ENCODE measurements at places on chromosomes 7 and 10.

GRCh38 chr7:85104432-85105205 lies 82.2 kb downstream of the SEMA3D start:
- DNase-seq, result peak; percentile 31

- peak; percentile 85 for DNase-seq
Measured at GRCh38 chr7:191981-192649, at the start of gene FAM20C. Gene FAM20C, plus strand, starts transcription at chr7:192571. Its CDS starts 629 bp downstream, at chr7:193200.

- no peak for DNase-seq
Measured at GRCh38 chr7:134907639-134908038, 78.7 kb upstream of the AGBL3 start.

- no peak for DNase-seq
Measured at GRCh38 chr10:3173171-3173878, 743 bp upstream of the PITRM1 start.

DNA sequence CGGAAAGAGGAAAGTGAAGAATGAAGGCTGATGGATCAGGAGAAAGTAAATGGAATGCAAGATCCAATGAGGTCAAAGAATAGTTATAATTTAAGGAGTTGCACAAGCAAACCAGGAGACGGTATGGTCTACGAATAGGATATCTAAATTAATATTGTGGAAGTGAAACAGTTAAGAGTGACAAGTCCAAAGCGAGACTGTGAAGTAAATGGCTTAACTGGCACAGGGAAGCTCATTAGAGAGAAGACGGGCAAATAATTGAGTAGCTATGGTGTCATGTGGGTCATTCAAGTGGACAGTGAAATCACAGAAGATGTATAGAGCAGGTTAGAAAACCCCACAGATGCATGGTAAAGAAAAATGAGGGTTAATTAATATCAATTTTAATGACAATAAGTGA lies 3.2 kb downstream of the CYP51A1 start:
- DNase-seq, result no peak

- peak; percentile 89 for DNase-seq
Measured at GRCh38 chr7:75856536-75856935, 22.3 kb upstream of the RHBDD2 start.

- no peak for DNase-seq
Measured at GRCh38 chr7:93146472-93147141, 1.6 kb downstream of the SAMD9L start.

GRCh38 chr10:60031664-60032063 lies 125.3 kb upstream of the CCDC6 start:
- peak; percentile 84 for DNase-seq

GRCh38 chr10:44180321-44181168 lies 204.4 kb downstream of the CXCL12 start:
- DNase-seq, result no peak

- no peak for DNase-seq
Measured at GRCh38 chr7:124649397-124650014, 116.1 kb downstream of the GPR37 start.

DNA sequence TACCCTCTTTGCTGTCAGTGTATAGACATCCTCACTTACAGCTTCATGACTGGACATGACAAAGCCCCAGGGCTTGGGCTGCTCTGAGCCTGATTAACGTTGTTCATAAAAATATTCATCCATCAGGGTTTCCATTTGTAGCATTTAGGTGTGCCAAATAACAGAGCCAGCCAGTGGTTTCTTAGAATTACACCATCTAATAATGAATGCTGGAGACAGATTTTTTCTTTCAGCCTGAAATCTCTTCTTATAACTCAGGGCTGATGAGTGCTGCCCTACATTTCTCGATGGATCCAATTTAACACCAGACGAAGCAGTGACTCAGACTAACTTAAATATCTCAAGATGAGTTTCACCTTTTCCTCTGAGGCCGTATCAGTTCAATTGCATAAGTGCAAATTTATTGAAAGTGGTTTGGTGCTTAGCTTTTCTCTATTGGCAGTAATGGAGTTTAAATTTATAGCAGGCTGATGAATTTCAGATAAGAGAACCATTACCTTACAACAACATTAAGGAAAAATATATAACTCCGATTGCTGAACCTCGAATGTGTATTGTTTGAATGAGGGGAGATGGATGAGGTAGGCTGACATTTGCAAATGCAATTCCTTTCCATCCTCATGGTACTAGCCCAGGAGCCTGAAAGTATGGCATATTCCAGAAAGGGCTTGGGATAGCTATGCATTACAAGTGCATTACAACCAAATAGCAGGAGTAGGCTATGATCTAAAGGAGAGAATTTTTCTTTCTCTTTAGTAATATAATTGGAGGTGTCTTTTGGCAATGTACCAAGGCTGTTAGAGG lies 900.6 kb downstream of the KCNMA1 start:
- no peak for DNase-seq

GRCh38 chr7:81944058-81944457 lies 174.2 kb upstream of the HGF start:
- no peak for DNase-seq

DNA sequence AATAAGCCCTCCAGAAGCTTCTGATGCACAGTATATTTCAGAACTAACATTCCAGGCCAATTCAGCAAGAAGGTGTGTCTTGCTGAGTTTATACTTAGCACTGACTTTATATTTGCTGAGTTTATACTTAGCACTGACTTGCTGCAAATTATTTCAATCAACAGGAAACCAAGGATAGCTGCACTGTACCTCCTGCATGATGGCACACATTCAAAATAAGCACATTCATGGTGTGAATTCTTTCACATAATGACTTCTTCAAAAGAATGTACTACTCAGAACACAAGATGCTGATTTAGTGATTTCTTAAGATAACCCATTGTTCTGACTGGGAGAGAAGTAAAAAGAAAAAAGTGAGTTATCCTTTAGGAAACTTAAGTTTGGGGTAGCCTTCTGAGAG lies 52.0 kb downstream of the JAZF1 start:
- no peak for DNase-seq

- no peak for DNase-seq
Measured at GRCh38 chr7:8371742-8372141, 61.7 kb upstream of the NXPH1 start.

- DNase-seq, result no peak
Measured at GRCh38 chr10:97291357-97292096, 910 bp downstream of the ARHGAP19 start.

DNA sequence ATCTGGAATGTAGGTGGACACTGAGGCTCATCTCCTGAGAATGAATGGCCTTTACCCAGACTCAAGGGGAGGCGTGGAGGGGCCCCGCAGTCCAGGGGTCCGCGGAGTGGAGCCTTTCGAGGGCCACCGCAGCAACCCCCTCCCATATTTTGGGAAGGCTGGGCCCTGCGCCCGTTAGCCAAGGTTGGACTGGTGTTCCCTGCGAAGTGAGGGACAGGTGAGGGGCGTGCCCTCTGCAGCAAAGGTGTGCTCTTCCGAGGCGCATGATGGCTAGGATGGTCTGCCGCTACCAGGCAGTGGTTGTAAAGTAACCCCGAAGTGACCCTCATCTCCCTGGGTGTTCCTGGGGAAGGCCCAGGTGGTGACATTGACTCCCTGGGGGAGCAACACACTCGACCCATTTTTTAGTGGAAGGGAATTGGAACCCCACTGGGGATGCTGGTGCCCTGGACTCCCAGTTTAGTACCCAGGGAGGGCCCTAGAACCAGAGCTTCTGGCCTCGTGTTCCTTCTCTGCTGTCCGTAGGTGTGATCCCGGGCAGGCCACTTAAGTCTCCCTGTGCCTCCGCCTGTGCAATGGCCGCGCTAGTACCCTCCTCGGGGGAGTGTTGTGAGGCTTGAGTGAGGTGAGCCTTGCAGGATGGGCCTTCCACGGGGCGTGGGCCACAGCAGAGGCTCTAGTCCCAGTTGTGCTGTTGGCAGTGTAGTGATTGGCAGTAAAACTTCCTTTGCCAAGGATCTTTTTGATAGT lies 779 bp downstream of the FAM241B start:
- no peak for DNase-seq

- no peak for DNase-seq
Measured at GRCh38 chr7:158072991-158073730, 514.5 kb downstream of the PTPRN2 start.

- no peak for DNase-seq
Measured at GRCh38 chr10:132805599-132805998, 19.7 kb upstream of the NKX6-2 start.

GRCh38 chr7:128937647-128938543 lies at the start of gene IRF5:
Gene IRF5, plus strand, starts transcription at chr7:128937927. Its CDS starts 4,155 bp downstream, at chr7:128942082.
- peak; percentile 81 for DNase-seq

GRCh38 chr10:46539596-46540411 lies 16.7 kb downstream of the GPRIN2 start:
- DNase-seq, result no peak

- DNase-seq, result no peak
Measured at GRCh38 chr10:127354992-127355391, 158.6 kb upstream of the INSYN2A start.

GRCh38 chr10:14120812-14121211 lies 209.9 kb downstream of the FRMD4A start:
- no peak for DNase-seq

GRCh38 chr10:88395677-88396076 lies 187.4 kb downstream of the RNLS start:
- no peak for DNase-seq

GRCh38 chr7:509426-510130 lies 10.1 kb downstream of the PDGFA start:
- no peak for DNase-seq

DNA sequence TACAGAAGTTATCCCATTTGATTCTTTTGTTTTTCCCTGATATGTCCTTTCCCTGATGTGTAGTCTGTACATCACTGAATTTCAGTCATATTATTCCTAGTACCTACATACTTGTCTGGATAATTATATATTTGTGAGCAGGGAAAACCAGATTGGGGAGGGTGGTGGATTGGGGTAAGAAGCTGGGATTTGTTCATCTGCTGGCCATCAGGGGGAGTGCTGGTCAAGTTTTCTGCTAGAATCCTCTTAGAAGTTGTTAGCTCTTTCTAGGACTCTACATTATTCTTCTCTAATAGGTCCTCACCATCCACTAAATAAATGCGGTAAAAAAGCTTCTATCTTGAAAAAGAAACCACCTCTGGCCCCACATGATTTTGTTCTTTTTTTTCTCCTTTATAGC lies 232.7 kb upstream of the TAC1 start:
- DNase-seq, result no peak

GRCh38 chr10:3422282-3422681 lies 249.7 kb upstream of the PITRM1 start:
- DNase-seq, result no peak

DNA sequence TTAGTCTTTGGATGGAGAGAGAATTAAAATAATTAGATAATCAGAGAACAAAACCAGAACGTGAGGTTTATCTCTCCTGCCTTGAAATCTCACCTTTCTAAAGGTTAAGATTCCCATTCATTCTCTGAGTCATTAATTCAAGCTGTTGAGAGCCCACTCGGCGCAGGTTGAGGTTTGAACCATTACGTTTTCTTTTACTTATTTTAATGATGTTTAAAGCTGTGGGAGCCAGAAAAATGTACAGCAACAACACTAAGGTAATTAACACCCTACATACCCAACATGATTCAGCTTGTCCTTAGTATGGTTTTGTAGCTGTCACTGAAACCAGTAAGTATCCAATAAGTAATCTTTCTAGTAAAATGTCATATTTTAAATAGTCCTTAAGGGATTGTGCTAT lies 153.0 kb upstream of the ANK3 start:
- DNase-seq, result no peak

DNA sequence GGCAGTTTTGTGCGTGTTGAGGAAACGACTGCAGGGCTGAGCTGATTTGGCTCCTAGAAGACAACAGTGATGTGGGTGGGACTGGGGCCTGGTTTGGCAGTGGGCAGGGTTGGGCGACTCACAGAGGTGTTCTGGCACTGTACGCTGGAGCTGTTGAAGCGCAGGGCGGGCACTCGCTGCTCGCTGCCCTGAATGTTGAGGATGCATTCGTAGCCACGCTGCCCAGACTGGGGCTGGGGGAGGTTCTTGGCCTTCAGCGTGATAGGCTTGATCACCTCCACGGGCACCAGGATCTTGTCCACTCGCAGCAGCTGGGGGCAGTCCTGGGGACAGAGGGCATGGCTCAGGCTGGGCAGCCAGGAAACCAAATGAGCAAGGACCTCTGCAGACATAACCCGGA lies 365.4 kb downstream of the PLXNA4 start:
- no peak for DNase-seq

GRCh38 chr7:11327633-11328032 lies 354.0 kb downstream of the PHF14 start:
- no peak for DNase-seq

GRCh38 chr10:27506280-27506679 lies 2.2 kb downstream of the RAB18 start:
- no peak for DNase-seq

DNA sequence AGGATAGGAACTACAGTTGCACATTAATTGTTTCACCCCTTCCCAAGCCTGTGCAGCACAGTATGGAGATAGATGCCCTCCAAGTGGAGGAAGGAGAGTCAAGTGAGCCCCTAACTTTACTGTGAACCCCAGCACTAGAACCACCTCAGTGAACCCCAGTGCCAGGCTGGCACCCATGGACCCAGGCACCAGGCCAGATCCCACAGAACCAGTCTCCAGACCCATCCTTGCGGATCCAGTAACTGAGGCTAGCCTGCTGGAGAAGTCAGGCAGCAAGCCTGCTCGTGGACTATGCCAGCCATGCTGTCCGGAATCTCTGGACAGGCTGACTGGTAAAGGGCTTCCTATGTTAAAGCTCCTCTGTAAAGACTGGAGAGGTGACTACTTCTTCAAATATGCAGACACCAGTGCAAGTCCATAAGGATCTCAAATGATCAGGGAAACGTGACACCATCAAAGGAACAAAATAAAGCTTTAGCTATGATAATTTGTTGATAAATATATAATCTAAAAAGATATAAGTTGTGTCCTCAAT lies 27.7 kb downstream of the SHOC2 start:
- DNase-seq, result no peak

GRCh38 chr7:70599446-70600190 lies 532.3 kb upstream of the GALNT17 start:
- no peak for DNase-seq

DNA sequence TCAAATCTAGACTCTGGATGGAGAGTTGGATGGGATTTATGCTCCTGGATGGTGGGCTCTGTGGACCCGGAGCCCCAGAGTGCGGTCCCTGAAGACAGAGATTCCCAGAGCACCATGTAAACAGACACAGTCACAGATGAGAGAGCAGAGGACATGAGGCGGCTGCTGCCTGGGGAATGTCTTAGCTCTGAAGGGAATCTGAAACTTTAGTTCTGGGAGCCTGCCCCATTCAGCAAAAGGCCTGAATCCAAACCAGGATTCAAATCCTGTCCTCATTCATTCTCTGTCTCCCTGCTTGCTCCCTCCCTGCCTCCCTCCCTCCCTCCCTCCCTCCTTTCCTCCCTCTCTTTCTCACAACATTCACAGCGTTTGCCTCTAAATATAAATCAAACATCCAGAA lies 49.5 kb upstream of the CALD1 start:
- no peak for DNase-seq

GRCh38 chr7:111517549-111517951 lies 44.7 kb downstream of the IMMP2L start:
- DNase-seq, result no peak

- DNase-seq, result no peak
Measured at GRCh38 chr7:48955916-48956315, 31.6 kb downstream of the CDC14C start.

- no peak for DNase-seq
Measured at GRCh38 chr7:2436341-2437104, 33.1 kb downstream of the CHST12 start.

- DNase-seq, result no peak
Measured at GRCh38 chr10:108445746-108446145, 1281.2 kb upstream of the SORCS1 start.

- no peak for DNase-seq
Measured at GRCh38 chr10:73653701-73654100, 2.1 kb downstream of the SYNPO2L start.
